Psoas muscle (tissue), 8 donors: ENCODE measurements at places on chromosomes 7 and 10. TPM values are rescaled to one million over a fixed set of nuclear protein-coding genes. Genes with fewer than 3 reads are reported as not detected.

AGAP3 gene
- total RNA-seq, result 51.4 TPM

LYZL2 gene
- total RNA-seq, result not detected

DNA sequence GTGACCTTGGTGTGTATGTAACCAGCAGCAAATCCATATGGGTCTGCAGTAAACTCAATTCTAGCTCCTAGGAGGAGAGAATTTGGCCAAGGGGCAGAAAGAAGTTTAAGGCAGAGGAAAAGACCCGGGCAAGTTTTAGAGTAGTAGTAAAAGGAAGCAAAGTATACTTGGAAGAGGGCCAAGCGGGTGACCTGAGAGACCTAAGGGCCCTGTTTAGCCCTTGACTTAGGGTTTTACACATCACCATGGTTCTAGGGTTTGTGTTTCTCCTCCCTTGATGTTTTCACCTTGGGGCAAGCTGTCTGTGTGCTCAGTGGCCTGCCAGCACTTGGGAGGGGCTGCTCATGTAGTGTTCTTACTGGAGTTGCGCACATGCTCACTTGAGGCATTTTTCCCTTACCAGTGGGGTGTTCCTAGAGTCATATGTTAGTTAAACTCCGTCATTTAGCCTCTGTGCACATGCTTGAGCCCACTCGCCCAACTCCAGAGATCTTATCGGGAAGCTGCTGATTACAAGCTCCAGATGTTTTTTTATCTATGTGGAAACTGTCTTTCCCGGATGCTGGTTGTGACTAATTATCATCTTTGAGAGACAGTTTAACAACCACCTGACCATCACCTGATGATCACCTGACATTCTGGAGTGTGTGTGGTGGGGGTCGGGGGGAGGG lies 137.6 kb upstream of the PRSS1 start:
- DNase-seq, result no peak

DNA sequence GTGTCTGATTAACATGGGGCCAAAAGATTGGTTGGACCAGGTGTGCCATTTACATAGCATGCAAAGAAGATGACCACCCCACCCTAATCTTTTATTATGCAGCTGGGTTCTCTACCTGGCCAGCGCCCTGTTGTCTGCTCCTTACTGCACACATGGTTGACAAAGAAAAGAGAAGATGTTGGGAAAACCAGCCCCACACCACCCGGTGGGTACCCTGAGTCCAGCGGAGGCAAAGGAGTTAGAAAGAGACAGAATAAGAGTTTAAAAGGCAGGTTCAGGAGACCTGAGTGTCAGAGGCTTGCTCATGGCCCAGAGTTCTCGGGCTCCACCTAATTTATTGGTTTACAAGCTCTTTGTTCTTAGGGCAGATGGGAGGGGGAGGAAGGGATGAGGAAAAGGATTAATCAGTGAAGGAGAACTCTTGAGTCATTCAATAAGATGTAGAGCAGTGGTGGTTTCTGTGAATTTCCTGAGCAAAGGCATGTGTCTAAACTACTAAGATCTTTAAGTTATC lies 24.1 kb upstream of the ABCA13 start:
- no peak for DNase-seq

FAM25C gene
- total RNA-seq, result not detected

DNA sequence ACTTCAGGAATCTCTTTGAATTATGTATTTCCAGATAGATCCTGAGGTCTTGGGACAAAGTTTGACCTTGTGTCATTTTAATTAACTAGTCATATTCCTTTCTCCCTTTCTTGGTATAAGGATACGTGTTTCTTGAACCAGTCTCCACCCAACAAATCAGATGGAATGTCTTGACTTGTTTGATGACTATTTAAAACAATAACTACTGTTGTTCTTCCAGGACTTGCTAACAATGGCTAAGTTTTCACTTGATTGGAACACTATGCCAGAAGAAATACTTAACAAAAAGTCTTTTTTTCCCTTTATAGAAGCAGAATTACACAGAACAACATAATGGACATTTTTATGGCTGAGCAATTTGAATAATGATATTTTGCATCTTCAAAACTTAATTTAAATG lies 43.0 kb upstream of the WIPF3 start:
- no peak for DNase-seq

- no peak for DNase-seq
Measured at GRCh38 chr10:36669615-36670352, 455.6 kb upstream of the ANKRD30A start.

DNA sequence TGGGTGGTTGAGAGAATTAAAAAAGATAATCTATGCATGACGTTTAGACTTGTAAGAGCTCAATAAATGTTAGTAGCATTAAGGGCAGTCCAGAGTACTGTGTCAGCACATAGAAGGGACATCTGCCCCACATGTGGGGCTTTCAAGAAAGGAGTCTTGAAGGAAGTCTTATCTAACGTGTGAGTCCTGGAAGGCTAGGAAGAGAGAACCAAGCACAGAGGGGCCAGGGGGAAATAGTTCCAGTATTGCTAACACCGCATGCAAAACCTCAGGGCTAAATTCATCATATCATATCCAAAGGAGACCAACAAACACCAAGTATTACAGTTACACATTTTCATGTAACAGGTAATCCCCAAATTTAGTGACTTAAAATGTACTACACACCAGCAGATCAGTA lies 122.7 kb downstream of the AOAH start:
- no peak for DNase-seq

DNA sequence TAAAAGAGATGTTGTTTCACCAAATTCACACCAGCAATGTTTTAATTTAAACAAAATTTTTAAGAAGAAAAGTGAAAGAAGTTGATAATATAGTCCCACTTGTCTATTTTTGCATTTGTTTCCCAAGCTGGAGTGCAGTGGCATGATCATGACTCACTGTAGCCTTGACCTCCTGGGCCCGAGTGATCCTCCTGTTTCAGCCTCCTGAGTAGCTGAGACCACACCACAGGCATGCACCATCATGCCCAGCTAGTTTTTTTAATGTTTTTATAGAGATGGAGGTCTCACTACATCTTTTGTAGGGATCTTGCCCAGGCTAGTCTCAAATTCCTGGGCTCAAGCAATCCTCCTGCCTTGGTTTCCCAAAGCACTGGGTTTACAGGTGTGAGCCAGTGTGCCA lies 14.1 kb upstream of the NDUFA5 start:
- DNase-seq, result no peak

SPDYE2 gene
- total RNA-seq, result not detected

ECD gene
- total RNA-seq, result 17.1 TPM

AGR2 gene
- not detected for total RNA-seq

GRCh38 chr10:110993024-110993693 lies 73.8 kb downstream of the SHOC2 start:
- DNase-seq, result no peak

GRCh38 chr10:35334297-35334696 lies 2.0 kb upstream of the CCNY start:
- DNase-seq, result no peak

RALA gene
- total RNA-seq, result 15.7 TPM

- no peak for DNase-seq
Measured at GRCh38 chr7:105205592-105206237, 183.0 kb downstream of the SRPK2 start.

- no peak for DNase-seq
Measured at GRCh38 chr10:1411451-1411850, 325.9 kb downstream of the ADARB2 start.

GRCh38 chr7:25597946-25598345 lies 369.7 kb upstream of the NPVF start:
- DNase-seq, result no peak

DNA sequence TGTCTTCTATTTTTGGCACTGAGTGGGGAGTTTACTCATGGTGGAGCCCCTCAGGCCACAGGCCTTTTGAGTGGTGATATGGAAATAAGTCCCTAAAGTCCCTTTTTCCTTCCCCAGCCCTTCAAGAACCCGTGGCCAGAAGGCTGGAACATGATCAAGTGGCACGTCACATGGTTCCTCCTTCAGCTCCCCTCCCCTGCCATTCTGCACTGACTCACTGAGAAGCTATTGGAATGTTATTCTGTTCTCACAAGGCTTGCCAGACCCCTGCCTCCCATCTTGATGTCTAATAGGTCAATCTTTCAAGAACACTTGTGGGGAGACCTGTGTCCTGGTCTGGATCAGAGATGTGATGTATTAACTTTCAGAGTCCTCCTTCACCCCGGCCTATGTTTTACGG lies 279.8 kb downstream of the SEC23IP start:
- no peak for DNase-seq

AEBP1 gene
- 17.3 TPM for total RNA-seq

NUTM2B gene
- total RNA-seq, result 0.86 TPM

HMX2 gene
- not detected for total RNA-seq

- DNase-seq, result no peak
Measured at GRCh38 chr10:27601503-27601902, 97.4 kb downstream of the RAB18 start.

RADIL gene
- 2.6 TPM for total RNA-seq

SH2D4B gene
- total RNA-seq, result not detected

MYOF gene
- total RNA-seq, result 4.6 TPM

DNA sequence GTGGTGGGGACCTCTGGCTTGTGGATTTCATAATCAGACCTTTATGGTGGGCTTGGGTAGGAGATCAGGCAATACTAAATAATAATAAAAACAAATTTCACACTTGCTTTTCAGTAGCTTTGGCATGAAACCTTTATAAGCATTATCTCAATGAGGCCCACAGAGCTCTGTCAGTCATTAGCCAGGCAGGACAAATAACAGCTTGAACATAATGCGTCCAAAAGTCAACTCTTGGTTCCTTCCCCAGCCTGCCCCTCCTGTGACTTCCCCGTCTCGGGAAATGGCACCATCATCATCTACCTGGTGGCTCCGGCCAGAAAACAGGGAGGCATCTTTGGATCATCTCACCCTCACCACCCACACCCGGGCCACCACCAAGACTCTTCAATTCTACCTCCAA lies 40.8 kb downstream of the KCTD7 start:
- DNase-seq, result no peak

OR2A5 gene
- not detected for total RNA-seq

DNA sequence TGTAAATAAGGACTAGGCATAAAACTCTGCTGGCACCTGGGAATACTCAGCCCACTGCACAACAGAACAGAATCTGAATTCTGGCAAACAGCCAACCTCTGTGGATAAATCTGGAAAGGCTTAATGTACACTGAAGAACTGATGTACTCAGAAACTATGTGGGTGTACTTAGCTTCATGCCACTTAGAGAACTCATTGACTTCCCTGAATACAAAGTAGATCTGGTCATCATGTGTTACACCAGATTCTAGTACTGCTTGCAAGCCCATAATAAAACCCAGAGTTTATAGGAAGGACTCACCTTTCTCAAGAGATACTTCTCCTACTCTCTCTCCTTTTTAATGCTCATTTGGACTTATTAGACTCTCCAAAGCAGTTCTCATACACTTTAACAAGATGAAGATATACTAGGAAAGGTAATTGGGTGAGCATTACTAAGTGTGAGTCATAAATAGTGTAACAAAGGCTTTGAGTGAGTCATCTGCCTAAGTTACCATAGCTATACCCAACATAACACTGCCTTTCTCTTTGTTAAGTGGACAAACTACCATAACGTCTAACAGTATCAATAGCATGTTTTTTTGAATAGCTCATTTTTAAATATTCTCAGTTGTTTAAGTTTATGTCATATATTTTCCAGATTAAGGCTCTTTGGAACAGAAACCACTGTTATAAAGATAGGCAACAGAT lies 309.1 kb downstream of the MDFIC start:
- no peak for DNase-seq

C10orf67 gene
- total RNA-seq, result 0.67 TPM

DNA sequence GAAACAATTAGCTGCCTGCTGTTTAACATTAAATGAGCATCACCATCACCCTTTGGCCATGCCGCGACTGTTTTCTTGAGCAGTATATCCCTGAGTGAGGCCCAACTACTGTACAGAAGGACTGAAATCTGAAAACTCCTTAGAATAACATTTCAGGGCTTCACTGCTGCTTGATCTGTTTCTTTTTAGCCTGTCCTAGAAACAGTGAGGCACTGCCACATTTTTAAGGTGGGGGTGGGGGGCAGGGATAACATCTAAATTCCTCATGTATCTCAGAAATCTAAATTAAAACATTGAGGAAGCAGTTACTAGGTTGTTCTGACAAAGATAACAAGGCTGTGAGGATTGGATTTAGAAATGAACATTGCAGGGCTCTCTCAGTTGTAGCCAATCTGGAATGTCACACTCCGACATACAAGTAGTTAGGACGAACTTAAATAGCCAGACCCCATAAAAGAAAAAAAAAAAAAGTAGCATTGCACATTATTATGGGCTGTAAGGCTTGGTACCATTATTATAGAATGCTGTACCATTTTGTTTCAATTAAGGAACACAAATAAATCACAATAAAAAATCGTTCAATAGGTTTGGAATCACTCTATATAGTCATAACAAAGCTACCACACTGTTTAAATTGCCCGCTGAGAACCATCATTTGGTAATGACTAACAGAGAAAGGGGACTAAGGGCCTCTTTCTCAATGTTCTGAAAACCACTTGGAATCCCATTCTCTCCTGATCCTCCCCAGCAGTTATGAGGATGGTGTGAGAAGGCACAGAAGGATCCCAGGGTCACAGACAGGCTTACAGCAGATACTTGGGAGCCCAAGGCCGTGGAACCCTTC lies 256.1 kb downstream of the INHBA start:
- no peak for DNase-seq

- DNase-seq, result peak; percentile 44
Measured at GRCh38 chr7:151776876-151777494, 99.9 kb downstream of the PRKAG2 start.

- peak; percentile 27 for DNase-seq
Measured at GRCh38 chr10:104274762-104275721, 6.1 kb downstream of the GSTO2 start.

GRCh38 chr10:22599636-22600228 lies 114.6 kb downstream of the PIP4K2A start:
- no peak for DNase-seq

DNA sequence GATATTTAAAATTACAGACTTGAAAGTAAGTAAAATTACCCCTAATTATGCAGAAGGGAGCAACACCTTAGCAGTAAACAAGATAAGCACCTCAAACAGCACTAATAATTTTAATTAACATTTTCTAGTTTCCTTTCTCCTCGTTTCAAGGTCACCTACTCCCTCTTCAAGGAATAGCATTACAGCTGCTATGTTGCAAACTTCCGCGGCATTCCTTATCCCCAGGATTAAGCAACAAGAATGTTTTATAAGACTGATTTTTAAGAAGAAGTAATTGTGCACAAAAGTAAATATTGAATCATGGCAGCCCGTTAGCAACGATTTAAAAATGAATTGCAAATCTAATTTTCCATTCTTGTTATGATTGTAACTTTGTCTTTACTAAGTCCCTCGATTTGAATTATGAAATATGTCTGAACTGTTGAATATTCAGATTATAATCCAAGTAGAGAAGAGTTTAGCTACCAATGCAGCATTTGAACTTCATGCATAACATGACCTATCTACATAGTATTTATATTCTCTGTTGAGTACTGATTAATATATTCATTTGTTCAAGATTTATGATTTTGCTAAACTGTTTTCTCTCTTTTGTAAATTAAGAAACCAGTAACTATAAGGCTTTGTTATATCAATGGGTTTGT lies 593.5 kb upstream of the MGMT start:
- DNase-seq, result no peak

LIPN gene
- total RNA-seq, result not detected
